ENCODE measurements at places on chromosomes 3 and 15. TPM values are rescaled to one million over a fixed set of nuclear protein-coding genes. Genes with fewer than 3 reads are reported as not detected.

CCRL2 gene
- 1.3 TPM for total RNA-seq

MINAR1 gene
- 0.20 TPM for total RNA-seq

HTR3E gene
- not detected for total RNA-seq

GRCh38 chr3:8938021-8938420 is 25.3 kb downstream of the RAD18 start:
- DNase-seq, result no peak

GRCh38 chr15:31557899-31558298 is 231.3 kb downstream of the KLF13 start:
- no peak for DNase-seq

GRCh38 chr3:48248095-48248850 is 7.4 kb downstream of the ZNF589 start:
- DNase-seq, result no peak

DNA sequence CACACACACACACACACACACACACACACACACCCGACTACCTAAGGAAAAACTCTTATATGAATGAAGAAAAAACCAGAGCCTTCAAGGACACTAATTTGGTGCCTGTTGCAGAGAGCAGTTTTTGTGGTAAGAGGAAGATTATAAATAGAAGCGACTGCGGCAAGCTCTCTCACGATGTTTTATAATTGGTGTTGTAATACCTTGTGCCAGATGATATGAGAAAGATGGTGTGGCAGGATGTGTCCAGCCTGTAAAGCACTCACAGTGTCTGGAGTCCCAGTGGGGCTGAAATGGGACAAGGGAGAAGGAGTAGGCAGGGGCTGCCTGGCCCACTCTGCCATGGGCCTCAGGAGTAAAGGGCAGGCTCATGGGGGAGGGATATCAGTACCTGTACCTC is 839.9 kb downstream of the AGBL1 start:
- DNase-seq, result no peak

GRCh38 chr3:56885879-56886278 is 84.1 kb upstream of the ARHGEF3 start:
- no peak for DNase-seq

- DNase-seq, result peak; percentile 61
These were observed 75.0 kb upstream of the RNU6-1 start for GRCh38 chr15:67914537-67915460.

DNA sequence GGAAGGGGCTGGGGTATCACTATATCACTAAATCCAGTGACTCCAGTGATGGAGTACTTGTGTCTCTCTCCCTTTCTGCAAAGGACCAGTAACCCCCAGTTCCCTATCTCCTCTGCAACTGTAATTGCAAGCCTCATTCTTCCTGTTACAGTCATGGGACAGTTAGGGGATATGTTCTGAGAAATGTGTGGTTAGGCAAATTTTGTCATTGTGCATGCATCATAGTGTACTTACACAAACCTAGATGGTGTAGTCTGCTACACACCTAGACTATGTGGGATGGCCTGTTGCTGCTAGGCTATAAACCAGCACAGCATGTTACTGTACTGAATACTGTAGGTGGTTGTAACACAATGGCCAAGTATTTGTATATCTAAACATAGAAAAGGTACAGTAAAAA is 2.2 kb downstream of the VPS8 start:
- no peak for DNase-seq

- no peak for DNase-seq
These were observed 10.0 kb downstream of the GATA2 start for GRCh38 chr3:128482666-128483656.

- no peak for DNase-seq
These were observed 394.5 kb downstream of the MFSD1 start for GRCh38 chr3:159196359-159196758.

DNA sequence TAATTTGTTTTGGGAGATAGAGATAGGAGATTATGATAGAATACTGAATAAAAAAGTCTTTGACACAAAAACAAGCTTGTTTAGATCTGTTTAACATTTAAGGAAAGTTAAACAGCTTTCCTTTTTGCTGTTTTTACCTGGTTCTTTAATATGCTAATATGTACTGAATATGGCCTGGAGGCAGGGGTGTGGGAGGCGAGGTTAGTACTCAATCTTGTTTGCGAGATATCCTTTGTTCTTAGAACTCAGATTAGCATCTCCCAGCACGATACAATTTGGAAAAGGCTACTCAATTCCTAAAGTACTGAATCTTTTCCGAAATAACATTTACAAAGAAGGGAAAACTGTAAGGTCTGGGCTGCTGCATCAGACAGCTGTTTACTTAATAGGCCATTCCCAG is 40.8 kb upstream of the ST3GAL6 start:
- no peak for DNase-seq

- DNase-seq, result no peak
These were observed 718 bp downstream of the BNIP2 start for GRCh38 chr15:59688423-59688781.

GRCh38 chr3:59101231-59101736 is 51.5 kb upstream of the CFAP20DC start:
- DNase-seq, result no peak
